ENCODE measurements at places on chromosomes 11 and 22.

DNA sequence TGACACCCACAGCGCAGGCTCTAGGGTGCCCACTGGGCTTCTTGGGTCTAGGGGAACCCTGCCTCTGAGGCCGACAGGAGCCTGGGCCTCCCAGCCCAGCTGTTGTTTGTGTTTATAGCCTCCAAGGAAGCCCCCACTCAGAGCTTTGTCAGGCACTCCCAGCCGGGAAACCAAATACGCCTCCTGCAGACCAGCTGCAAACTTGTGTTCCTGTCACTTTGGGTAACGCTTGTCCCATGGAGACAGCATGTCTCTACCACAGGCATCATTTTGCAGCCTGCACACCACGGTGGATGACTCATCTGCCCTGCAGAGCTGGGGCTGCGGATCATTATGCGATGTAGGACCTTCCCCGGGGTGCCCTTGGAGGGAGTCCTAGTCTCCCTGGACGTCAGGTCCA lies 40.6 kb upstream of the CRYBB3 start:
- DNase-seq: no peak

- no peak for DNase-seq
Observed at GRCh38 chr11:20207781-20208621, 47.7 kb upstream of the DBX1 start.

- DNase-seq: no peak
Observed at GRCh38 chr11:78784321-78785061, 209.8 kb upstream of the NARS2 start.

DNA sequence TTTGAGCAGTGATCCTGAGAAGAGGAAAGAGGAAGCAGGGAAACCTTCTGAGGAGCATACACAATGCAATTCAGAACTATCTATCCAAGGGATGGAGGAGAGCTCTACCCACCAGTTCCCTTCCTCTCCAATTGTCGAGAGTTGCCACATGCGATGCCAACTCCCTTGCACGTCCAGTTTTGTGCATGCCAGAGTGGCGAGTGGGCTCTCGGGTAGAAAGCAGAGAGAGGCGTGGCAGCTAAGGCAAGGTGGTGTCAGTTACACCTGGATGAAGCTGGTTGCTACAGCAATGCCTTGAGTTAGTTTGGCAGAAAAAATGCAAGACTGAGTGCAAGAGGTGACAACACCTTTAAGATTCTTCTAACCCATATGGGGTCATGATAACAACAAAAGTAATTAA lies 420.4 kb upstream of the CCDC90B start:
- DNase-seq: no peak

DNA sequence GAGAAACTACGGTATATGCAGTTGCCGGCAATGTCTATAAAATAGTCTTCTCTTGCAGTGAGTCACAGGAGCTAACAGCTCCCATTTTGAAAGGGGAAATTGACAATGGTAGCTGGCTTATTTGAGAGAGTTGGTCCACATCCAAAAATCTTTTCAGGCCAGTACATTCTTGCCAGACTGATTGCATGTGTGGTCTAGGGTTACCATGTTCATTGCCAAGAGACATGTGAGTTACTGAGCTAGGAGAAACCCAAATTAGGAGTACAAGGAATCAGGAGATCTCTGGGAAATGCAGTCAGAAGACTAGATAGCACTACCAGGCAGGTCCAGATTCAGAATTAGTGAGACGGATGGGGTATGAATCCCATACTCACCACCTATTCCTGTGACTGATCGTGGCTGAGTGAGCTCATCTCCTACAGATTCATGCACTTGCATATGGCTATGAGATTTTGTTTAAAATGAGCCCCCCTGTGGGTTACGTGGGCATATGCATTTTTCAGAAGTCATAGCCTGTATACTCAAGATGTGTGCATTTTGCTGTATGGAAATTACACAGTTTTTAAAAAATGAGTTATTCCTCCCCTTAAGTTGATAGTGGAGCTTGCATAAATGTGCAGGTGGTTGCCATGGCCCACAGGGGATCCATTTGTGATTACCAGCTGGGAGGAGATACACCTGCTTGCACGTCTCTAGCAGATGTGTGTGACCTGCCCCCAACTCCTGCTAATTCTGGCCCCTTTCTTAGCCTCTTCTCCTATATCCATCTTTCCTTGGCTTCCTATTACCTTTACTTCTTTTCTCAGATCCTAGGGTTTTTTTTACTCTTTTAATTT lies 102.7 kb downstream of the COMMD9 start:
- no peak for DNase-seq

- DNase-seq: no peak
Observed at GRCh38 chr11:701741-702461, 4.1 kb upstream of the EPS8L2 start.

- no peak for DNase-seq
Observed at GRCh38 chr22:38462960-38463784, 4.7 kb upstream of the KDELR3 start.

GRCh38 chr11:134921938-134922337 lies 509.9 kb upstream of the B3GAT1 start:
- no peak for DNase-seq

DNA sequence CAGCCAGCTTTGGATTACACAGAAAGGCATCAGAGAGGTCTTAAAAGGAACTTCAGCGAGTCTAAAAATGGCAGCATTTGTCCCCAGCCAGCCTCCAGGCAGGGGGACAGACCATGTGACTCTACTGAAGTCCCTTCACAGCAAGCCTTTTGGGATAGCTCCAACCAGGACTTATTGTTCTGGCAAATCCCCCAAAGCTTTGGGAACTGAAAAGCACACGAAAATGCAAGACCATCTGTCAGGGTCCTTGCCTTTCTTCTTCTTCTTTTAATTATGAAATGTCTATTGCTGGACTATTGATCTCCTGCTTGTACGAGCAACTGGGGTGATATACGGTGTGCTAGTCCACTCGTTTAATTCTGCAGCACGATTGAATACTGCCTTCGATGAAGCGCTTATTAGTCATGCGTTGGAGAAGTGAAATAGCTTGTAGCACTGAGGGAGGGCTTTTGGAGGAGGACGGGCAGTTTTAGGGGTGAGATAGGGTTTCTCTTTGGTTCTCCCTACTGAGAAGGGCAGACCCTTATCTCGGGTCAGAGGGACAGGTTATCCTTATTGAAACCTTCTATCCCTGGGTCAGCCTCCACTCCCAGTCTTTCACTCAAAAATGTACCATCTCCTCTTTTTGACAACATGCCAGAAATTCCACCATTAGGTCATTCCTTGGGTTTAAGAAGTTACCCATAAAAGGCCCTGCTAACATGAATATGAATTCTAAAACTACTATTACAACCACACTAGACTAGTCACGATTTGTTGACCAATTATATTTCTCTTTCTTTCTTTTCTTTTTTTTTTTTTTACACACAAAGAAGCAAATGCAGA lies 416.4 kb downstream of the MIAT start:
- no peak for DNase-seq

DNA sequence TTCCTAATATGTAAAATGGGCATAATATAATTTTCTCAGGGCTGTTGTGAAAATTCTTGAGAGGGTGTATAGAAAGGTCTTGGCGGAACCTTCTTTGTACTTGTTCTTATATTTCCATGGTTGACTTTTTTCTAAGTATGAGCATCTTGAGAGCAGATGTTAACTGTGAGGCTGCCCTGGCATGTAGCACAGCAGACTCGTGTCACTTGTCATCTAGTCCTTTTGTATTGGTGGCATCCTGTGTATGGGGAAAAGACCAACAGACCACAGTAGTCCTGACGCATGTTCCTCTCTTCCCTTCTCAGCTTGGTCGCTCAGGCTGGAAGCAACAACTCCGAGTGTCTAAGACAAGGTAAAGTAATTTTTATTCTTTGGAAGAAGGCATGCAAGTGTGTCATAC lies 153.8 kb upstream of the ZBED5 start:
- no peak for DNase-seq

GRCh38 chr11:121968638-121969037 lies 147.4 kb downstream of the BLID start:
- DNase-seq: no peak

- DNase-seq: no peak
Observed at GRCh38 chr11:15569305-15570025, 454.7 kb downstream of the INSC start.

- DNase-seq: no peak
Observed at GRCh38 chr11:15148169-15148568, 33.4 kb downstream of the INSC start.

DNA sequence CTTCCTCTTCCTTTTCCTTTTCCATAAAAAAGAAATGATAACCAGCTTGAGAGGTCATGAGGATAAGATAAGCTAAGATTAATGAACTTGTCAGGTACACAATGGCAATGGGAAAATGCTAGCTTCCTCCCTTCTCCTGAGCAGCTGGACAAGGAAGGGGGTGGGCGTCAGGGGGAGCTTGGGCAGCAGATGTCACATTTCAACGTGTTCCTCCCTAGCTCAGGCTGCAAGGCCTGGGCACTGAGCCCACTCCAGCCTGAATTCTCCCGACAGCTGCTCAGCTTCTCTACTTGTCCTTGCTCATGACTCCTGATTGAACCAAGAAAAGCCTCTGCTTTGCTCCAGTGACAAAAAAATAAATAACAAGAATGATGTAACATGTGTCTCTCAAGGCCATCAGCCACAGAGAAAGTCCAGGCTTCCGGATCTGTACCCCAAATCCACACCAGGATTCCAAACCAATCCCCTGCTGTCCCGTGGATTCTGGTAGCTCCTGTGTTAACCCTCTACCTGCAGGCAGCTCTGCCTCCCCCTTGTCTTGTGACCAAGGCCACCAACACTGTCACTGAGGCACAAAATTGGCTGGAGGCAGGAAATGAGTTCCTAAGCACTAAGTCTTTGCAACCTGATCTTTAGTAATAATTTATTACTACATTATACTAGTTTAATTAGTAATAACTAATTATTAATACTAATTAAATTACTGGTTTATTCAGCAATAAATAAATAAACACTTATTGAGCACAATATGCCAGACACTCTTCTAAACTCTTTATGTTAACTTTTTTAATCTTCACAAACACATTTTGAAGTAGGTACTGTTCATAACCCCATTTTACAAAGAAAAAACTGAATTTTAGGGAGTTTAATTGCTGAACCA lies 146.5 kb downstream of the CCDC34 start:
- no peak for DNase-seq

DNA sequence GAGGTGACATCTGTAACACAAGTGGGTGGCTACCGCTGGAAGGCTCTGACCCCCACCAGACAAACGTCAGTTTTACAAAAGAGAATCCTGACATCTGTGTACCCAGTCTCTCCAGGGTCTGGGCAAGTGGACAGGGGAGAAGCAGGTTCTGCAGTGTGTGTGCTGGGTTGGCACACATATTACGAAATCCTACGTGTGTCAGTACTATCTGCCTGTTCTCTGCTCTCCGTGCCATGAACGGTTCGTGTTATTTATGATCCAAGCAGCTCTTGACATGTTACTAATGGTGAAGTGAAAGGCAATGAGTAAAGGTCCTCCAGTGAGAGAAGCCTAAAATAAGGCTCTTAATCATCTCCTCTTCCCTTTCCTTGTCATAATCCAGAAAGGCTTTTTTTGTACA lies 201.5 kb upstream of the MTMR2 start:
- no peak for DNase-seq

- DNase-seq: no peak
Observed at GRCh38 chr11:100878474-100878873, 191.4 kb downstream of the ARHGAP42 start.

DNA sequence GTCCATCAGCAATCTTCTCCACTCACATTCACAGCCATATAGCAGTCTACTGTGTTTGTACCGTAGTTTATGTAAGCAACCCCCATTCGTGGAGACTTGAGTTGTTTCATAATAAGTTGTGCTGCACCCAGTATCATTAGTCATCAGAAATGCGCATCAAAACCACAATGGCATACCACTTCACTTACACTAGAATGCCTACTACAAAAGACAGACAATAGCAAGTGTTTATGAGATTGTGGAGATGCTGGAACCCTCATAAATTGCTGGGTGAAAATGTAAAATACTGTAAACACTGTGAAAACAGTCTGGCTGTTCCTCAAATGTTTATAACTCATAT lies 133.3 kb downstream of the ATXN10 start:
- no peak for DNase-seq
